HFF-Myc (cell line): ENCODE measurements at places on chromosomes 1 and 21.

DNA sequence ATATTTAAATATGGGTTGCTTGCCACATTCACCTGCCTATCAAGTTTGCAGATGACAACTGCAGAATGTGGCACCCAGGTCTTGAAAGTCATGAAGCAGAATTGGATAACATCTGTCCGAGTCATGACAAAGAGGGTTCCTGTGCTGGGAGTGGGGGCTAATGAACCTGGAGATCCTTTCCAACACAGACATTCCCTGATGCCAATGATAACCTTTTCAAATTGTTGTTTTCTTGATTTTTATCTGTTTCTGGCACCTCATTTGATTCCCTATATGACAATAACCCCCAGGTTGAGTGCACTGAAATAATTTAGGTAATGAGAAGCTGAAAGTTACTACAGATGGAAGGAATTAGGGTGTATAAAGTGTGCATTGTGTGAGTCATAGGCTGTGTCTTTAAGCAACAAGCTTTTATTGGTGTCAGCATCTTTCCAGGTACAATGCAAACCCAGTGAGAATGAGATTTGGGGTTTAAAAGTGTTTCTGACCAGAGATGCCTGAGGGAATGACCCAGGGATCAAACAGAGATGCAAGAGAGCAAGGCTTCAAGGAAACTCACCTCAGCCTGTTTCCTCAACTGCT, 32.0 kb upstream of the IL10 start:
- no peak for DNase-seq

DNA sequence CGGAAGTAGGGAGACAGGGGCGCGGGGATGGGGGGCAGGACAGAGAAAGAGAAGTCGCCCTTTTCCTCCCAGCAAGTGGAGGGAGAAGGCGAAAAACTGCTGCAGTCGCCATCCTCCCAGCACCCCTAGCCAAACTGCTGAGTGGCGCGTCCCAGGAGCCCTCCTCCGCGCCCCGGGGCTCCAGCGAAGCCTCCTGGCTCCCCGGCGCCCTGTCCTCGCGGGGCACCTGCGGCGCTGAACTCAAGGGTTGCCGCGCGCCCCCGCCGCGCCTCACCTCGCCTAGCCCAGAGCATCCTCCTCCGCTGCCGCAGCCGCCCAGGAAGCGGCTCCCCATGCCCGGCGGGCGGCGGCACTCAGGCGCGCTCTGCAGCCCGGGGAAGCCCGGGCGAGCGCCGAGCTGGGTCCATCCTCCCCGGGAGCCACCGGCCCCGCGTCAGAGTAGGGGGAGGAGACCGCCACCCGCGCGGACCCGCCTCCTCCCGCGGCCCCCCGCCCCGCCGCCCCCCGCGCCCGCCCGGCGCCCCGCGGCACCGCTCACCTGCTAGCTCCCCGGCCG, at the start of gene DAB1:
DAB1 (minus strand) TSS at position 405 of the 556 bp plus-strand sequence. CDS start 133,030 bp downstream, outside the sequence.
- no peak for DNase-seq

DNA sequence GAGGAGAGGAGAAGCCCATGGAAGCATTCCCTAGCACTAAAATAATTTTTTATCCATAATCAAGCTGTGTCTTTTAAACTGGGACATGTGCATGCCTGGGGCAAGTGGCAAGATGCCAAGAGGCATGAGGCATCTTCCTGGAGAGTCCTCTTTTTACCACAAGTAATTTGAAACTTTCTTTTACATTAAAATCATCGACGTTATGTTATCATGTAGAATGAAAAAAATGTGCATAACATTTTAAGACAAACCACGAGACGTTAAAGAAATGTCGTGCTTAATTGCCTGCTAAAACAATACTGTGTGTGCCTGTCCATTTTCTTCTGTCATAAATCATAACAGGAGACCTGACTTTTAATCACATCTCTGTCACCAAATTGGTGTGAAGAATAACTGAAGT, 1.5 kb downstream of the STYXL2 start:
- peak; percentile 87 for DNase-seq

DNA sequence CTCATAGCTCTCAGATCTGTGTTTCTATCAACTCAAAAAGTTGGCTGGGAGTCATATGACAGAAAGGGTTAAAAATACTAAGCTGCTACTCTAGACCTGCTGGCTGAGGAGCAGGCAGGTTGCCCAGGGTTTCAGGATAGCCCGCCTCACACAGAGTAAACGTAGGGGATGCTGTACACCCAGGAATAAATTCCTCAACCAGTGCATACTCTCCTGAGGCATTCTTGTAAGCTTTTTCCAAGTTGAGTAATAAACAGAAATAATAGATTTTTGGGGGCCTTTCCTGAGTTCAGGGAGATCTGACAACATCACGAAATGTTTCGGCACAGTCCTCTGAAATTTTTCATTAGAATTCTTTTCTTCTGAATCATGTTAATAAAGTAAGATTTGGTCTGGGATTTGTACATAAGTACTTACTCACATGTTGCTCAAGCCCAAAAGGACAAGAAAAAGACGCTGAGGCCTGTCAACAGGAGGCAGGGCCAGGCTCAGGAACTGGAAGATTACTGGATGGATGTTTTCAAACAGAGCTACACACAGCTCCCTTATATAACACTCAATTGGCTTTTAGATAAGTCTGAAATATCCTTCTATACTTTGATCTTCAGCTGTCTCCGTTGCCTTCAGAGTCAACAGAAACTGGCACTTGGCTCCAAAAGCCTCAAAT, 41.0 kb downstream of the TGFBR3 start:
- peak; percentile 75 for DNase-seq

DNA sequence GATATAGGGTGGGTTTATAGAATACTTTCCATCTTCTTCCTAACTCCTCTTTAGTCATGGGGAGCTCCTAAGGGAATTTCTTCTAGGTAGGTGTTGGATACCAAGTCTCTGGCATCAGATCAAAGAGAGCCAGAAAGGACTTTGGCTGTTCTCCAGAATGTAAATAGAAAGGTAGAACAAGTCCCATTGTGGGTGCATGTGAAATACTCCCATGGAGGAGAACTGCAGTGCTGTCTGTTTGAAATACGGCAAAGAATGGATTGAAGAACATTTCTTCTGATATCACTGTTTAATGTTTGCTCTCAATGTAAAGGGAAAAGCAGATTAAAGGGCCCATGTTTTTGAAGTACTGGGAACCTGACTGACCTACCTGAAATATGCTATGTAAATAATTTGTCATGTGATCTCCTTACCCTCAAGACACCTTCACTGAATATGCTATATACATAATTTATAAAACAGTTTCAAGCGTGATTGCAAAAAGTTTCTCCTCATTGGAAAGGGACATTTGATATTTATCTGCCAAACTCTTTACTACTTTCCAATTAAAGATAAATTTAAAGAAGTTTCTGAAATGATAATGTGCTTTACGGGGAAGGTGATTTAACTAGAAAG, 65.9 kb downstream of the LAMC1 start:
- no peak for DNase-seq

DNA sequence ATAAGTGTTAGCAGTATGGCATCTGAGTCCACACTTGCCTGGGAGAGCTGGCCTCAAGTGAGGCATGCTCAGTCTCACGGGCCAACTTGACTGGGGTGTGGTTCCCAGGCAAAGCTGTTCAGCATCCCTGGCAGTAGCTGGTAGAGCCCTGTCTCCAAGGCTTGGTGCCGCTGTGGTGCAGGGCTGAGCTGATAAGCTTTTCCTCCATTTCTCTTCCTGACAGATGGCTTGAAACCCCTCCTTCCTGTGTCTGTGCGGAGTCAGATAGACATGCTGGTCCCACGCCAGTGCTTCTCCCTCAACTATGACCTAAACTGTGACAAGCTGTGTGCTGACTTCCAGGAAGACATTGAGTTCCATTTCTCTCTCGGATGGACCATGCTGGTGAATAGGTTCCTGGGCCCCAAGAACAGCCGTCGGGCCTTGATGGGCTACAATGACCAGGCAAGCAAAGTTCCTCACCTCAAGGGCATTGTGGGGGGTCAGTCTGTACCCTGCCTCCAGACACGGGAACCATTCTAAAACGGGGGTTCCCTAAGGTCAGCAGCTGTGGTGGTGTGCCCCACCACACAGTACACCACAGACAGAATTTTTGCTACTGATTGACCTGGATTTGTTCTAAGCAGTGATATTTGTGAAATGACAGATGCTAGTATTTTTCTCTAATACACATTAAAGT, 13.7 kb upstream of the MIIP start:
- no peak for DNase-seq

GRCh38 chr1:216554934-216555333, 131.7 kb upstream of the USH2A start:
- no peak for DNase-seq

DNA sequence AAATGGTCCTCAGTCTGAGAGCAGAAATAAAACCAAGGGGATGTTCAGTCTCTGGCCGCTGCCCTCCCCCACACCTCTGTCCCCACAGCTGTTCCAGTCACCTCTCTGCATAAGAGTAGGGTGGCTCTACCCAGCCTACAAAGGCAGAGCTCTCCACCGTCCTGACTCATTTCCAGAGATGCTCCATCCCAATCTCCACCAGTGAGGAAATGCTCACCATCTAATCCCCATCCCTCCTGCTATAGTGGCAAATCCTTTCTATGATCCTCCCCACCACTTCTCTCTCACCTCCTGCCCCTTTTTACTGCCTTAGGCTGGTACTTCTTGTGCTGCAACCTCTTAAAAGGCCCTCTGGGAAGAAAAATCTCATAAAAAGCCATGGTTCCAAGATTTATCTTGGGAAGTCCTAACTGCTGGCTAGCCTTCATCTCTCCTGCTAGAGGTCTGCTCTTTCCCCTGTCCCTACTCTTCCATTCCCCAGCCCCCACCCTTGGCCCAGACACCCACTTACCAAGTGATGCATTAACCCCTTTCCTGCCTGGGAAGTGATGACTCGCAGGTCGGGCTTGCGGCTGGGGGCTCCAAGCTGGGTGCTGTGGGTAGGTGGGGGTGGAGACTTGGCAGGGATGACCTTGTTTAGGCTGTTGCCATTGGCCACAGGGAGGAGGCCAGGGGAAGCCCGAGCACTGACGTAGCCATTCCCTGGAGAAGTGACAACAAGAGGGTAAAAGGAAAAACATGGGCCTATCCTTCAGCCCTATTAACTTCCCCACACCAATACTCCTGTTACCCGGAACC, 23.9 kb downstream of the MEF2D start:
- no peak for DNase-seq

GRCh38 chr1:25485536-25486411, 55.1 kb downstream of the MACO1 start:
- no peak for DNase-seq

GRCh38 chr1:8163039-8163438, 136.9 kb upstream of the ERRFI1 start:
- no peak for DNase-seq

DNA sequence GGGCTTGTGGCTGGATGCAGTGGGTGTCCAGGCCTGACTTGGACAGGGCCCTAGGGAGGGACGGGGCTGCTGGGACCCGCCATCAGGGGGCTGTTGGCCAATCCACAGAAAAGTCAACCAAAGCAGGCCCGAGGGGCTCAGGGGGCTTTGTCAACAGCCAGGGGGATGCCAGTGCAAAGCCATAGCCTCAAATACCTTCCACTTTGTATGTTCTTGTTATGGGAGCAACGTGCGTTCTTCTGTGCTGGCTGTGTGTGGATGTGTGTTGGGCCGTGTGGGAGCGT, 35.4 kb upstream of the ARF1 start:
- no peak for DNase-seq
